ENCODE measurements at places on chromosomes 7 and 10.

DNA sequence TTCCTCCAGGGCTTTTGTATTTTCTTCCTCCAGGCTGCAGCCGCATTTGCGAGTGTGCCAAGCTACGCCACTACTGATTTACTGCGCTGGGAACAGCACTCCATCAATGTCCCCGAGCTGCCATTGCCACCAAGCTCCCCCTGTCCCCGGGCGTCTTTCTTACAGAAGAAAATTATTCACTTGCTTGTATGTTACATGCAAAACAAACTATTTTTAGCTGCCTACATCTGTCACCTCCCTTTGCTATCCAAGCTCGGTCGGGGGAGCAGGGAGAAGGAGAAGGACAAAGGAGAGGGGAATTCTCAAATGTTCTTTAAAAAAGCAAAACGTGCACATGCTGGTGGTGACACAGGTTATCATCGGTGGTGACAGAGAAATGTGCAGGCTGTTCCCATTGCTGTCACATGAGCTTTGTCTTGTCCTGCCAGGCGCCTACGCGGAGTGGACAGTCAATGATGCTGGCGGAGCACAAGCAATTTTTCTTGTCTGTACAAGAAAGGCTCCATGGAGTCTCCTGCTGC lies 93.1 kb downstream of the ADARB2 start:
- no peak for DNase-seq

DNA sequence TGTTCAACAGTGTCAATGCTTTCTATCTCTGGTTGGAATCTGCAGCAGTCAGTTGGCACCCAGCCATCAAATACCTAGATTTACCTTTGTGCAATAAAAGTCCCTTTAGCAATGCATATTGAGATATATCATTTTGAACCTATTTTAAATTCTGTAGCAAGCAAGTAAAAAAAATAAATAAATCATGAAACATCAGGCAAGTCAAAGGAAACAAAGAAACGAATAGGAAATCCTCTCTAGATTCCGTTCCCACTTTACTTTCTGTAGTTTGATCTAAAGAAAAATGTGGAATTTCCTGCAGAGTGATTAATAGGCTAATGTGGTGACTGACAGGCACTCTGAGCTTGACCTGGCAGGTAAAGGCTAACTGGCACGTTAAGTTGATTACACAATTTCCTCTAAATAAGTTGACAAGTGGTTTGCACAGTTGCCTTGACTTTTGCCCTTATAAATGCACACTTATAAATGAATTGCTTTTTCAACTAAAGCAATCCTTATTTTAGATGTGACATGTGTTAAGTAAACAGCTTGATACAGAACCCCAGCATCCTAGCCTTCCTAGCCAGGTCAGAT lies 208.1 kb upstream of the TCF7L2 start:
- DNase-seq = no peak

DNA sequence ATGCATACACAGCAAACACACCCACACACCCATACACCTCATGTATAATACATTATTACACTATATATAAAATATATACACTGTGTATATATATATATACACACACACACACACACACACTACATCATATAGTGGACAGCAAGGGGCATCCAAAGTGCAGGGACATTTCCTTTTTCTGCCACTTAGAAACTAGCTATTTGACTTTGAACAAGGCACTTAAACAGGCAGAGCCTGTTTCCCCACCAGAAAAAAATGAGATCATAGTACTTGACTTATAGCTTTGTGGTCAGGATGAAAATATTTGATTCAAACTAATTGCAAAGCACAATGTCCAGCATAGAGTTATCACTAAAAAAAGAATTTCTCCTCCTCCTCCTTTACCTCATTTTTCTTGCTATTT lies 254.3 kb upstream of the NPVF start:
- DNase-seq = no peak

DNA sequence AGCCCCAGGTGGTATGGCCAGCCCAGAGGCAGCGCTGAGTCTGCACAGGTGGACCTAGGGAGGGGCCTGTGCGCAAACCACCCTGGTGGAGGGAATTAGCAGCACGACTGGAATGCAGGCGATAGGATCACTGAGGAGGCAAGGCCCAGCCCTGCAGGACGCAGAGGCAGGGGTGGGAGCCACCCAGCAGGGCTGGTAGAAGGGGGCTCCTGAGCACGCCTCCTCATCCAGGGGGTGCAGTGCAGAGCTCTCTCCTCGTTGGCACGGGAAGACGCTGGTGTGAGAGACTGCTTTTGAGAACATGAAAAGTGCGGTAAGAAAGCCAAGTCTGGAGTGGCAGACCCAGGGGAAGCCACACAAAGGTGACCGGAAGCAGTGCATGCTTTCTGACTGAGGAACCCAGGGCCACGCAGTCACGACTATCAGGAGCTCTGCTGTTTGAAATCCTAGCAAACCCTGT lies 6.0 kb downstream of the FXYD4 start:
- no peak for DNase-seq

GRCh38 chr10:13857451-13857850 lies 270.7 kb downstream of the PRPF18 start:
- no peak for DNase-seq

- DNase-seq = no peak
Observed at GRCh38 chr10:77756319-77757232, 119.0 kb upstream of the KCNMA1 start.

DNA sequence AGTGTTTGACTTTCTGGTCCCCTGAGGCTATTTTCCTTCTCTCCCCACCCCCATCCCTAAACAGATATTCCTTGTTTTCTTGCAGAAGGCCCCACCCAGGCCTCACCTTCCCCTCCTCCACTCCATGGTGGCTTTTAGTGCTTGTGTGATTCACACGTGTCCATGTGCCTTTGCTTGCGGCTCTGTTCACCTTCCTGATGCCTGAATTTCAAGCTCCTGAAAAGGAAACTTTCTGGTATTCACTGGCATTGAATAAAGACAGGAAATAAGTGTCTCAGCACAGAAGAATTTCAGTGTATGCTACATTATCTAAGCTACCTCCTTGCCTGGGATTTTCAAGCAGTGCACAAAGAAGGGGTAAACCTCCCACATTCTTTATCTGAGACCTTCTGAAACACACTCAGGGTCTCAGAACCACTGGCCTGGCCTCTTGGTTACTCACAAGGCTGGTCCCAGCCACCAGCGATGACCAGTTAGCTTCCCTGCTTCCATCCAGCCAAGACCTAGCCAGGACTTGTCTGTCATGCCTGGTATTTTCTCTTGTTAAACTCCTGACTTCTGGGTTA lies 17.2 kb upstream of the UBE2H start:
- no peak for DNase-seq

- DNase-seq = no peak
Observed at GRCh38 chr7:152588350-152588749, 87.6 kb downstream of the XRCC2 start.

- no peak for DNase-seq
Observed at GRCh38 chr10:85702768-85703167, 663.8 kb downstream of the GRID1 start.

DNA sequence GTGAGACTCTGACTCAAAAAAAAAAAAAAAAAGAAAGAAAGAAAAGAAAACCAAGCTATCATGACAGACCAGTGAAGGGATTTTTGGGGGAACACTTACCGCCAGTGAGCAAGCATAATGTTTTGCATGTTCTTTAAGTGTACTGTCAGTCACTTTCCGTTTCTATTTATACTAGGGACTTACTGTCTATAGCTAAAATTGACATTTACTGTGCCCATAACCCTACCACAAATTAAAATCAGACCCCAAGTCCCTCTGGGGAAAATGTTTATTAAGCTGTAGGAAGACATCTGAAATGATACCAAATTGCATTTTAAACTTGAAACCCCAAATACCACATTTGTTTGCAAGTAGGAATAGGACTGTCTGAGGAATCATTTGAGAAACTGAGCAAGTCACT lies 252.8 kb downstream of the TRIL start:
- DNase-seq = no peak

DNA sequence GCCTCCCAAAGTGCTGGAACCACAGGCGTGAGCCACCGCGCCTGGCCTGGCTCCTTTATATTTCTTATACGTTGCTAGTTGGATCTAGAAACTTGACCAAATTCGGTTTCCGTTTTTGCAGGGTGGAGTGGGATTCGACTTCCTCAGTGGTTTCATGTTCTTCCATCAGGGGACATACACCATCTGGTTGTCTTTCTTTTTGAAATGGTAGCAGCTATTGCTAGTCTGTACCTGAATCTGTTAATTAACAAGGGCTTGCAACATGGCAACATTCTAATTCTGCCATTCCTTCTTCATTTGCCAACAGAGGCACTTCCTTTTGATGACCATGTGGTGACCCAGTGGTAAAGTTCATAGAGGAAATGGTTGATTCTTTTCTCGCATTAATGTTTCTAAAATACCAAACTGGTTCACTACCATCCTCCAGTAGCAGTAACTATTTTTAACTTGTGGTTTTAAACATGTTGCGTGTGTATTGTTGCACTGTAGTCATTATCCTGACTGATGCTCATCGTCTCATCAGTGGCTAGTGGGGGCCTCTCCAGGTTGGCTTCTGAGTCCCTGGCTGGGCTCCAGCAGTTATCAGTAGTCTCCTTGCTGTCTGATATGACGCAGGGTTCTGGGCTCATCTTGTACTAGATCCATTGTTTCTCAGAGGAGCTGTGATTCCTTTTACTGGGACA lies 159.2 kb downstream of the RGS10 start:
- DNase-seq = no peak

DNA sequence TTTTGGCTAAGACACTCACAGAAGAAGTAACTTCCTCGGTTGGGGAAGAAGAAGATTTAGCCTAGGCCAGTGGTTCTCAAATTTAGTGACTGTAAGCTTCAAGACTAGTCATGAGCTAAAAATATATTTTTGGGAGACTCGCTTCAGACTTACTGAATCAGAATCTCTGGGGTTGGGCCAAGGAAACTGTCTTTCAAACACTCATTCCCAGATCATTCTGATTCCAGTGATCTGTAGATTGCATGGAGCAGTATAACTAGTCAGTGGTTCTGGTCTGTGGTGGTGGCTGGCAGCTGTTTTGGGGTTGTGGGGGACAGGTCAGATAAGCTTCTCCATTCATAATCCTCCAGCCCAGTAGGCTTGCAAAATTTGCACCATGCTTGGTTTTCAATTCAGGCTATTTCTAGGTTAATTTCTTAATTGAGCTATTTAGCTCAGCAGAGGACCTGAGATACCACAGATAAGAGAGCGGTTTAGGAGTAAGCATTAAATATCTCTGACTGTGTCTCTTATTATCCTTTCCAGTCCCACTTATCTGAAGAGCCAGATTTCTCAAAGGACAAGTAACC lies 3.8 kb upstream of the KAT6B start:
- no peak for DNase-seq

DNA sequence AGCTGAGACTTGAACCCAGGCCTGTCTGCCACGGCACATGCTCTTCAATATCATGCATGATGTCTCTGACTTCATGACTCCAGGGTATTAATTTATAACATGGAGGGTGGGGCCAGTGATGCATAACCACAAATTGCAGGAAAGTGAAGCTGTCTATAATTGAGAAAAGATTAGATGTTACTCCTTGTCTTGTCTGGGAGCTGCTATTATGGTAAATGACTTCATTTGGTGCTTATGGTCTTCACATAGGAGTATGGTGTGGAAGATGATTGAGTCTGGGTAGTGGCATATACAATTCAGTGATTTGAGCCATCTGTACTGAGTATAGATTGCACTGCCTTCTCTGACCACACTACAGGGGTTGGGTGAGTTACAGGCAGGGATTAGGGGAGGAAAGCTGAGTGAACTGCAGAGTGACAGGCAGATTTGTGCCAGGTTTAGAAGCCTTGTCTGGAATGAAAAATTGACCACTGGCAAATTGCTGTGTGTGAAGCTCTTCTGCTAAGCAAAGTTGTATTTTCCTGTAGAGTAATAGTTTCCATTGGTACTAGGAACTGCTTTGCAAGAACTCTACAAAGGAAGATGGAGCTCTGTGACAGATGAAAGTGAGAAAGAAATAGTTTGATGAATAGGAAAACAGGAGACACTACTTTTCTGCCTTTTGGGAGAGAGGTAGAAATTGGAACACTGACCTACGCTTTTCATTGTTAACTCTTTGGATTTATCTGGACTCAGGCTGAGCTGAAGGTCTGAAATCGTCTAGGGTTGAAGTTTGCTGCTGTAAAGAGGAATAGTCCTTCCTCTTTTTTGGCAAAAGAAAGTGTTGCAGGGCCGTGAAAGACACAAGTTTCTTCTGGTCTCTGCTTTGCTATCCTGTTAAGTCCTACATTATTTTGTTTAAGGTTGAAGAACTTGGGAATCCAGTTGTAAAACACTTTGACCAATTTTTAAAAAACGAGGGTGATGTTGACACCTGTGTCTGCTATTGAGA lies 2.7 kb downstream of the SND1 start:
- DNase-seq = no peak

GRCh38 chr7:25831062-25831691 lies 320.8 kb upstream of the NFE2L3 start:
- DNase-seq = no peak

DNA sequence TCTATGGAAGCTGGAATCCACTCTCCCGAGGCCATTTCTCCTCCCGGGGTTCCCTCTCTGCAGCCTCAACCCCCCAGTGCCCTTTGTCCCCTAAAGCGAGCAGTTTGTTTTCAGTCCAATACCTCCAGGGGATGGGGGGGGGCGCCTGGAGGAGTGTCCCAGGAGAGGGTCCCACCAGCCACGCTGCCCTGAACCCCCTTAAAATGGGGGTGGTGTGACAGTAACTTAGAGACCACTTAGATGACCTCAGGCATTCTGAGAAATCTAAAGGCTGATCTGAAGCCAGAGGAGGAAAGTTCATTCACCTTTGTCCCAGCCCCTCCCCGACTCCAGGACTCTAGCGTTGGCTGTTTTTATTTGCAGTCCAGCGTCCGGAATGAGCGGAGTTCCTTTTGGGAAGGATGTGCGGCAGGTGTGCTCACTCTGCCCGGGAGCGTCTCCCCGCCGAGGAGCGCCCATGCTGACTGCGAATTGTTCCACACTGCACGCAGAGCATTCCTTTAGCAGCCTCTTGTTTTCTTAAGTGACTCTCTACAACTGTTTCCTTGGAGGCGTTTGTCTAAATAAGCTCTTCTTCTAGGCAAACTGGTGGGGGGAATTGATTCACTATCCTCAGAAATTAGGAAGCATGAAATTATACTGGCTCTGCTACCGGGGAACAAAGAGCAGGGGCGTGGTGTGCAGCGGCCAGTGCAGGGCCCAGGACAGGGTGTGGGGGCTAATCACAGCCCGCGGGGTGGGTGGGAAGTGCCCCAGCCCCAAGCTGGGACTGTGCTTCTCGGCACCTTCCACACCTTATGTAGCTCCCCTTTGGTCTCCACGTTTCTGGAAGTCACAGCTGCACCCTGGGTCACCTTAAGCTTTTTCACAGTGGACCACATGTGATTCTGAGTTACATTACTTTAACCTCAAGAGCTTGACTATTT lies 46.3 kb downstream of the SYPL1 start:
- no peak for DNase-seq

- no peak for DNase-seq
Observed at GRCh38 chr10:132061465-132061864, 4.3 kb upstream of the JAKMIP3 start.

DNA sequence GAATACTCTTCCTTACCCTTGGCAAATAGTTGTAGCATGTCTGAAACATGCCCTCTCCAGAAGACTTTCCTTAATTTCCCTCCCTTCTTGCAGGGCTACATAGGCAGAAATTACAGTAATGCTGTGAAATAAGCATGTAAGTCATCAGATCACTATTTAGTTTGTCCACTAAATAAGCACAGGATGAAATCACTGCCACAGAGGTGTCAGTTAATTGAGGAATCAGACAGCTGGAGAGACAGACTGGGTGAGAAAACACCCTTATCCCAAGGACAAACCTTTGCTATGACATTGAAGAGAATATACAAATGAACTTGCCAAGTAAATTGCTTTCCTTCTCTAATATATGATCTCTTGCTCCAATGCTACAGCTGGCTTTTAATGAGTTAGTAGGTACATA lies 129.3 kb downstream of the CHRM2 start:
- DNase-seq = no peak

GRCh38 chr7:16926283-16926682 lies 44.5 kb upstream of the AGR3 start:
- DNase-seq = no peak

All from stimulated activated CD8-positive, alpha-beta memory T cell treated with anti-CD3 and anti-CD28 coated beads, Interleukin-7, amount 100 ng/mL, for 24 hours (primary cell).